Retina (tissue), 1 donor: ENCODE measurements at places on chromosomes 6 and 20.

DNA sequence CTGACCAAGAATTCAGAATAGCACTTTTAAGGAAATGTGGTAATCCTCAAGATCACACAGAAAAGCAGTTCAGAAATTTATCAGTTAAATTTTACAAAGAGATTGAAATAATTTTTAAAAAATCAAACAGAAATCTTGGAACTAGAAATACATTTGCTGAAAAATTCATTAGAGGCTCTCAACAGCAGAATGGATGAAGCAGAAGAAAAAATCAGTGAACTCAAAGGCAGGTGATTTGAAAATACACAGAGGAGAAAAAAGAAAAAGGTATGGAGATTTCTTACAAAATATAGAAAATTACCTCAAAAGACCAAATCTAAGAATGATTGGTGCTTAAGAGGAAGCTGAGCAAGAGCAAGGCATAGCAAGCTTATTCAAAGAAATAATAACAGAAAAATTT is 11.5 kb downstream of the NQO2 start:
- no peak for DNase-seq

DNA sequence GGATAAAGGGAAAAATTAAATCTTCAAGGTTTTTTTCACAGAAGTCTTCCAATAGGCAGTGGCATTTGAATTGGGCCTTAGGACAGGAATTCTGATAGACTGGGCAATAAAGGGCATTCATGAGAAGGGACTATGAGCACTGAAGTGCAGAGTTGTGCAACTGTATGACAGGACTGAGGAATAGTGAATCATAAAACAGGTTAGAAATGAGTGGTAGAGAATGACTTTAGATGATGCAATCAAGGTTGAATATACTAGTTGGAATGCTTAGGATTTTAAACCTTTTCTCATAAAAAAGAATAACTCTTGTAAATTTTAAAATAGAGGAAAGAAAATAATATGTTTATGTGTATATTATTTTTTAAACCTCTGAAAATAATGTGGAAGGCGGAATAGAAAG is 944.7 kb downstream of the PHF3 start:
- no peak for DNase-seq

- DNase-seq, result no peak
Measured at GRCh38 chr6:82741325-82741995, 324.2 kb downstream of the UBE3D start.

GRCh38 chr6:147207351-147207750 is 3.1 kb downstream of the STXBP5 start:
- DNase-seq, result no peak

DNA sequence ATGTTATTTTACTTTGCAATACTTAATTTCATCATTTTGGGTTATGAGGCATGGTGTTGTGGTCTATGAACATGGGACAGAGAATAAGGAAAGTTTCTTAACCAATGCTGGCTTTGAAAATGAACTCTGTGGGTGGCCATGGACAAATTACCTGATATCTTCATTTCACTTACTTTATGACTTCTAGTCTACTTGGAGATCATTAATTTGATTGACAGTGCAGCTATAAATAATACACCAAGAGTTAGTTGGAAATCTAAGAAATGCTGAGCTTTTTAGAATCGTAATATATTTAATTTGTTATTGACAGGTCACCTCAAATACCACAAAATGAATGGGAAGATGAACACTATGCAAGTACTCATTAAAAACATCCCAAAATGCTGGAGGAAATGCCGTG is 140.4 kb downstream of the CENPW start:
- no peak for DNase-seq

DNA sequence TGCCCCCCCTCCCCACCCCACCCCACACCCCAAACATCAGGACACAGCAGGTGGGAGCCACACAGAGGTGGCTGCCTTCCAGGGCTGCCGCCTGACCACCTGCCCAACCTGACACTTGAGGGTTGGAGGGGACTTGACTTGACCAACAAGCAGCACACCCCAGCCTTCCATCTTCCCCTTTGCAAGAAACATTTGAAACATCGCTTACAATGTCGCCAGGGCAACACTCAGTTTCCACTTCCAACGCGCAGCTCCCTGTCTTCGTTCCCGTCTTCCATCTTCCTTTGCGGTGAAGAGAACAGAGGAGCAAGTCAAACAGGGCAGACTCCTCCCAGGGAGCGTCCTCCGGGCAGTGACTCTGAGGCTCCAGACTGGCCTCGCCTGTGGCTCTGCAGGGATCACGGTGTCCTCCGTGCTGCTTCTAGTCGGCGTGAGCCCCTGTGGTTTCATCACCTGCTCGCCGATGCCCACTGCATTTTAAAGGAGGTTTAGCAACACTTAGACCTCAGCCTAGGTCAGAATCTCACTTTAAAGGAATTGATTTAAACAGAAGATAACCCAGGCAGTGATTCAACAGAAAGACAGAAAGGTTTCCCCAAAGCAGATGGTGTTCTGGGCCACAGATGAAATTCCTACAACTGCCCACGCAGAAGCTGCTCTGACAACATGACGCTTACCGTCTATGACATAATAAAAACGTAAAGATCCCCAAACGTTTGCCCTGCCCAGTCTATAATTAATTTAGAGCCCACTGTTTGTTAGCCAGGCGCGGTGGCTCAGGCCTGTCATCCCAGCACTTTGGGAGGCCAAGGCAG is 130.8 kb downstream of the TAF4 start:
- DNase-seq, result no peak

GRCh38 chr20:21902391-21902790 is 196.9 kb downstream of the PAX1 start:
- no peak for DNase-seq

- no peak for DNase-seq
Measured at GRCh38 chr6:168155193-168155592, 76.2 kb upstream of the FRMD1 start.

DNA sequence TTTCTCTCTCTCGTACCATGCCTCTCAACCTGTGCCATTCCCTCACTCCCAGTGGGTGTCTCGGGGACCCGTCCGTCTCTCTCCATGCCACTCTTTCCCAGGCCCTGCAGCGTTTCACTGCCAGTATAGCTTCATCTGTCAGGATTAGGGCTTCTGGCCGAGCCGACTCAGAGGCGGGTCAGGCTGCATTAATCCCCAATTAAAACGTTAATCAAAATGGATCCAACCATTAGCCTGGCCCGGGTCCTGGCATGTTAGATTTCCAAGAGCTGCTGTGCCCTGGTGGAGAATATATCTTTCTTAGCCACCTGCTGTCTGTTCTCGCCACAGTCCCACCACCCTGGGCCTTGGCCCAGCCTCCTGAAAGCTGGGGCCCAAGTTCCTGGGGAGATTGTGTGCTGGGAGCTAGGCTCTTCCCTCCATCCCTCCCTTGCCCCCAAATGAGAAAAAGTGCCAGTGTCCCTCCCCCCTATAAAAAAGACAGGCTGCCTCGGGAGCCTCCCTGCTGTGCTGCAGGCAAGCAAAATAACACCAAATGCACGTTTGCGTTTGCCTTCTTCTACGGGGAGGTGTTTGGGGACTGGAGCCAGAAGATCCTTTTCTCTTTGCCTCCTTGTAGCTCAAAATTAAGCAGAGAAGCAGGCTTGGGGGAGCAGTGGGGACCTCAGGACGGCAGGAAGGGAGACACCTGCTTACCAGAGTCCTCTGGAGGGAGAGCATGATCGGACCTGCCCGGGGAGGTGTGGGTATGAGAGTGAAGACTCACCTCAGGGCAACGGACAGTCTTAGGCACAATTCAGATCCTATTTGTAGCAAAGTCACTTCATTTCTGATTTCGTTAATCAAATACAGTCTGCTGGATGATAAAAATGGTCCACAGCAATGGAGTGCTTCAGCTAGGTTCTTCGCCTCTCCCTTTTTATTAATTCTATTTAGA is 3.0 kb downstream of the KCNG1 start:
- peak; percentile 18 for DNase-seq

DNA sequence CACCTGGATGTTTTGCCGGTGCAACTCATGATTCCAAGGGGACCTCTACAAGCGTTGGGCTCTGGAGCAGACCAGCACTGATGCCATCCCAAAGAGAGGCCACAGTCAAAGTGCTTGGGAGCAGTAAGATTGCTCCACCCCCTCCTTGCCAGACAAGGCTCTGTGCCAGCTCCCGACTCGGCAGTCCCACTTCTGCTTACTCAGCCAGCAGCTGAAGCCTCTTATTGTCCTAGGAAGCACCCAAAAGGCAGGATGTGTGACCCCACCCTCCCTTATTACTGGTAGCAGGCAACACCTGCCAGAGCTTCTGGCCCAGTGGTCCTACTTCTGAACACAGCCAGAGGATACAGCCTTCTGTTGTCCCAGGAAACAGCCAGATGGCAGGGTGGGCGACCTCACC is 614.2 kb downstream of the TENT5A start:
- no peak for DNase-seq

GRCh38 chr6:139649732-139650131 is 275.3 kb upstream of the CITED2 start:
- no peak for DNase-seq

- DNase-seq, result no peak
Measured at GRCh38 chr20:45826381-45827019, 612 bp downstream of the TNNC2 start.

GRCh38 chr6:111982681-111983080 is 71.2 kb upstream of the CCN6 start:
- DNase-seq, result no peak

GRCh38 chr6:40535110-40535818 is 51.9 kb downstream of the LRFN2 start:
- peak; percentile 48 for DNase-seq

DNA sequence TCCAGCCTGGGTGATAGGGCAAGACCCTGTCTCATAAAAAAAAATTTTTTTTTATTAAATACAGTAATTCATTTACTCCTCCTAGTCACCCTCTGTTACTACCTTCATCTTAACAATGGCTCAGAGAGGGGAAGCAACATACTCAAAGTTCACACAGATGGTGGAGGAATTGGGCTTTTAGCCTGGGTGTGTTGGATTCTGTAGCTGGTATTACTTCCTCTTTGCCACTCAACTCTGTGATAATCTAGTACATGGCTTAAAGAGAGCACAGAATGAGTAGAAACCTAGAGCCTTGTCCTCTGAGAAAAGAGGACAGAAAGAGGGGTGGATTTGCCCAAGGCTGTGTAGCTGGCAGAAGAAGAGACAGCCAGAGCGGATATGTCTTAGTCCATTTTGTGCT is 96.6 kb downstream of the DLGAP4 start:
- no peak for DNase-seq

DNA sequence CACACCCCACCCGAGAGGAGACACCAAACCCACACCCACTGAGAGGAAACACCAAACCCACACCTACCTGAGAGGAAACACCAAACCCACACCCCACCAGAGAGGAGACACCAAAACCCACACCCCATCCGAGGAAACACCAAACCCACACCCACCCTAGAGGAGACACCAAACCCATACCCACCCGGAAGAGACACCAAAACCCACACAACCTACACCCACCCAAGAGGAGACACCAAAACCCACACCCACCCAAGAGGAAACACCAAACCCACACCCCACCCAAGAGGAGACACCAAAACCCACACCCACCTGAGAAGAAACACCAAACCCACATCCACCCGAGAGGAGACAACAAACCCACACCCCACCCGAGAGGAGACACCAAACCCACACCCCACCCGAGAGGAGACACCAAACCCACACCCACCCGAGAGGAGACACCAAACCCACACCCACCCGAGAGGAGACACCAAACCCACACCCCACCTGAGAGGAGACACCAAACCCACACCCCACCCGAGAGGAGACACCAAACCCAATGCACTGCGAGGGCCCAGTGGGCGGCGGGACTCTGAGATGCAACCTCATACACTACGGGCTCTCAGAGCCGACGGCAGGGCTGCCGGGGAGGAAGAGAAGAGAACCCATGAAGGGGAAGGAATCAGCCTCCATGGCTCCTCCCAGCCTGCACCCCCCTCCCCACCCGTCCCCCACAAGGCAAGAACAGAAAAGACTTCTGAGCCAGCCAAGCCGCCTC is 83.3 kb downstream of the TAF4 start:
- DNase-seq, result no peak

DNA sequence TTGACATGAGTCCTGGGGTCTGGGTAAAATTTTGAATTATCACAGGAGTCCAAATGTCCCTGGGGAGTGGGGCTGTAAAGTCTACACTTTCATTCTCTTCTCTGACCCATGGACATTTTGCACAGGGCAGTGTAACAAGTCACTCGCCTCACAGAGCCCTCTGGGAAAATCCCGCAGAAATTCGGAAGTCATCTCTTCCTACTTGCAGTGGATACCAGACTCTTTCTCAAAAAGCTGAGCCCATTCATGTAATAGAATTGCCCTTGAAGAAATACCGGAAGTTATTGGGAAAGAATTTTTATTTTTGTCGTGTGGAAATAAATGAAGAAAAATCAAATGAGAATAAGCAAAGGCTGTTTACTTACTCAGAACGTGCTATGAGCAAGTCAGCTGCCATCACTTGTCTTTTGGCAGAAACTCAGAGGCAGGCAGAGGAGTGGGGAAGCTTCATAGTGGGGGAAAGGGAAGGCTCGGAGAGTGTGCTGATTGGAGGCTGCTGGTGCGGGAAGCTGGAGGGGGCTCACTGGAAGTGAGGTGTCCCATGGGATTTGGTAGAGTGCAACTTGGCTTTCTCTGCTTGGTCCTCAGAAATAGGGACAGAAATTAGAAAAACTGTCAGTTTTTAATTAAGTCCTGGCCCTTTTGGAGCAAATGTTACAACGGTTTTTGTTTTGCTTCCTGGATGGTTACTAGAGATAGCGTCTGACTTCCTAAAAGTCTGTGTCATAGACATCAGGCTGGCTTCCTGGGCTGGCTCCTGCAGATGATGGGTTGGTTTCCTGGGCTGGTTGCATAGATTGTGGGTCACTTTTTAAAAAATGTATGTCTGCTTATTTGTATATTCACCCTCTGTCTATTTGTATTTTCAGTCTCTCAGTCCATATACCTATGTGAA is 79.8 kb upstream of the EEF1E1 start:
- peak; percentile 23 for DNase-seq

DNA sequence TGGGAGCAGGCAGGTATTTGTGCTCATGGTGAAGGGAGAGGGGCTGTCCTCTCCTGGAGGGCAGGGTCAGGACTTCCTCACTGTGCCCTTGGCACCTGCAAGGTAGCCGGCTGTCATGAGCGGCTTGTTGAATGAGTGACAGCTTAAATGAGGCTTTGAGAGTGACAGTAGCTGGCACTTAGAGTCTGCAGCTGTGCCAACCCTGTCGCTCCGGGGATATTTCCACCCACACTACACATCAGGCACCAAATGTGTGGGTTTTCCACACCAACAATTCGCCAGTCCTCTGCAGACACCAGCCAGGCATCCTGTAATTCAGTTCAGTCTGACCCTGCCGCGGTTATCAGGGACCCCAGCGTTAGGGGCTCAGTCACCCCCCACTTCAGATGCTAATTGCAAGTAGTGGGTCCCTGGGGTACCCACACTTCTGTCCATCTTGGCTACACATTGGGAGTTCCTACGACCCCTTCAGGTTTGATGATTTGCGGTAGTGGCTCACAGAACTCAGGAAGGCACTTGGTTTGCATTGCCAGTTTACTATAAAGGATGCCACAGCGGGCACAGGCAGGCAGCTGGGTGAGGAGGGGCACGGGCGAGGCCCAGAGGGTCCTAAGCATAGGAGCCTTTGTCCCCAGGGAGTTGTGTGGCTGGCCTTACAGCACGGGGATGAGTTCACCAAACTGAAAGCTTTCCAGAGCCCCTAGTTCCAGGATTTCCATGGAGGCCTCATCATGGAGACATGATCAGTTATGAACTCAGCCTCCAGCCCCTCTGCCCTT is 9.1 kb downstream of the MTG2 start:
- DNase-seq, result no peak
